ENCODE measurements at places on chromosomes 5 and 9.

DNA sequence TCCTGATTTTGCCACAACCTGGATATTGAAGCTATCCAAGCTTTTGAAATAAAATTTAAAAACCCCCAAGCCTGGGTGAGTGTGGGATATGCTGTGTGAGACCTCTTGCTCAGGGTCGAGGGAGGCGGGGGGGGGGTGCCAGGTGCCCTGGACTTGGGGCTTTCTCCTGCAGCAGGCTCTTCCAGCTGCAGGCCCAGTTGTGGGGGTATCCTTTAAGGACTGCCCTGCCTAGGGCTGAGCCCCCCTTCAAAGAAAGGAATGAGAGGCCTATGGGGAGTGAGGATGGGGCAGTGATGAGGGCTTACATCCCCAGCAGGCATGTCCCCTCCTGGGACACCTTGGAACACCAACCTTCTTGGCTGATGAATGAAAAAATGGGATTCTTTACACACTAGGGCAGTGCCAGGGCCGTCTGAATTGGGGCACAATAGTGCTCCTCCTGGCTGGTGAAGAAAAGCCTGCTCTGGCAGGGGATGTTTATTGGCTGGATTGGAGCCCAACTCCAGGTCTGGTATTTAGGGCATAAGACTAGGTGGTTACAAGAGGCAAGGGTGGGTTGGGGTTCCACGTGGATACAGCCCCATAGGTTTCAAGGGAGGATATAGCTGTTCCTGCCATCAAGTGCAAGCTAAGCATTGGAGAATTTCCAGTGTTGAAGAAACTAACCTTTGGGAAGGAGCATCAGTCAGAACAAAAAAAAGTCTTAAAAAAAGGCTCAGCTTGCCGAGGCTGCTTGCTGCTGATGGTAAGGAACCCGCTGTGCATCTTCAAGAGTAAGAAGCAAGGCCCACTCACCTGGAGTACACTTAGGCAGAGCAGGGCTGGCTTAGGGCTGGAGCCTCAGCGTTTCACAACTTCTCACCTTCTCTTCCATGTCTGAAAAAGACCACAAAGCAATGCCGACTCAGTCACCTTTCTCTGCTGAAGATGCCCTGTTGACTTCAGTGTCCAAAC, 7.0 kb downstream of the HNRNPAB start:
- no peak for DNase-seq

DNA sequence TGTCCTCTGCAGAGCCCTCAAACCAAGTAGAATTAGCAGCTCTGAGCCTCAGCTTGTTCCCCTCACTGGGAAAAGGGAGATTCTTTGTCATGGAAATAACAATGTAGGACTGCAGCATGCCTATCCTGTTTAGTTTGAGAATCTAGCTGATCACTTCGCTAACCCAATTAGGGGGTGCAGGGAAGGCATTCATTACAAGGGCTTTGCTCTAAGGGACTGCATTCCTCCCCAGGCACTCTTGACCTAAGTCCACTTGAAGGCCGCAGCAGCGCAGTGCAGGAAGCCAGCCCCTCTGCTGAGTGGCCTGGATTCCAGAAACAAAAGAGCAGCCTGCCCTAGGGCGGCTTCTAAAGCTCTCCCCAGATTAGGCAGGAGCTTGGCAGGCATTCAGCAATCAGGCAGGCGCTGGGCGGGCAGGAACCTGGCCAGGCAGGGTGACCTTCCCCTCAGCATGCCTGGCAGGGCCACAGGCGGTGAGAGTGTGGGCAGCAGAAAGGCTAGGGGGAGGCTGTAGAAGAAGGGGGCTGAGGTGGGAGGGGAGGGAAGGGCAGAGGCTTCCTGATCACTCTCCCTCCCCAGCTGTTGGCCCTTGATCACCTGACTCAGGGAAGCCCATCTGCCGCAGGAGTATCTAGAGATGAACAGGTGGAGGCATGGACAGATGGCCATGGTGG, 24.8 kb downstream of the CCNJL start:
- no peak for DNase-seq

DNA sequence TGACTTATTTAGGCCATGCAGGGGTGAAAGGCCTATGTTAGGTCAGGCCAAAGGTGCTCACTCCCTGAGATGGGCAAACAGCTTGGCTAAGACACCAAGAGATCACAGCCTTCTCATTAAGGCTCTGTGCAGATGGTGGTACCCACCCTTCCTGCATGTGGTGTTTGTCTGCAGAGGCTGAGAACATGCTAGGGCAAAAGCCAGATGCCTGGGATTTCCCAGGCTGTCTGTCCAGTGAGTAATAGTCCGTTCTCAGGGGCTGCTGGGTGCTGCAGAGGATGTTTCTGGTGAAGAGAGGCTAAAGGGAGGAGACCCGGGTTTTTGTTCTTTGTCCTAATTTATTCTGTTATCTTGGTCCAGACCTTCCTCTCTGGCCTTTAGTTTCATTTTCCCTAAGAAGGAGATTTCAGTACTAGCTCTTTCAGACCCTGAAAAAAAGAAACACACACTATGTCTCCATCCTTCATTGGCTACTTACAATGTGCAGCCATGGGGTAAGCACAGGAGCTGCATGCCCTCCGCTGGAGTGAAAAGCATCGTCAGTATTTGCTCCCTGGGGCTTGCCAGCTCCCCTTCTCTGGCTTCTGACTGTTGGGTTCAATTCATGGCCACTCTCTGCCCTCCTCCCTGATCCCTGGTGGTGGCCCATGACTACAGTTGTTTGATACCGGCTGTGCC, 23.4 kb upstream of the GLRA1 start:
- DNase-seq = no peak

DNA sequence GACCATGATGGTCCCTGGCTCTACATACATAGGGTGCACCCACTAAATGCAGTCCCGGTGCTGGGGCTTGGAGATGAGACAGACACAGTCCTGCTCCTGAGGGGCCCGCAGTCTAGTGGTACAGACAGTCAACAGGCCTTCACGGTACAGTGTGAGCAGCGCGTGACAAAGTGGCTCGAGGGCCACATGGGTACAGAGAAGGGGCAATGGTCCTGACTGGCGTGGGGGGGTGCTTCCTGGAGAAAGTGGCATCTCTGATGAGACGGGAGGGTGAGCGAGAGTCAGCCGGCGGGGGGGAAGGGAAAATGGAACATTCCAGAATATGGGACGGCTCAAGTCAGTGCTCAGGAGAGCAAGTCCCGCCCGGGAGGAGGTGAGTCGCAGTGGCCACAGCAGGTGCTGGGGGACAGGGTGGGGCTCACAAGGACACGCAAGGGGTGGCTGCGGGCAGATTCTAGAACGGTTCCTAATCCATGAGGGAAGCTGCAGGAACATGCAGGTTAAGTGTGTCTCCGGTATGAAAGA, 38.0 kb downstream of the WHRN start:
- no peak for DNase-seq

- DNase-seq = no peak
Observed at GRCh38 chr5:91277093-91277626, 106.0 kb downstream of the ARRDC3 start.

GRCh38 chr5:74187757-74188156, 452.8 kb downstream of the ENC1 start:
- DNase-seq = no peak

DNA sequence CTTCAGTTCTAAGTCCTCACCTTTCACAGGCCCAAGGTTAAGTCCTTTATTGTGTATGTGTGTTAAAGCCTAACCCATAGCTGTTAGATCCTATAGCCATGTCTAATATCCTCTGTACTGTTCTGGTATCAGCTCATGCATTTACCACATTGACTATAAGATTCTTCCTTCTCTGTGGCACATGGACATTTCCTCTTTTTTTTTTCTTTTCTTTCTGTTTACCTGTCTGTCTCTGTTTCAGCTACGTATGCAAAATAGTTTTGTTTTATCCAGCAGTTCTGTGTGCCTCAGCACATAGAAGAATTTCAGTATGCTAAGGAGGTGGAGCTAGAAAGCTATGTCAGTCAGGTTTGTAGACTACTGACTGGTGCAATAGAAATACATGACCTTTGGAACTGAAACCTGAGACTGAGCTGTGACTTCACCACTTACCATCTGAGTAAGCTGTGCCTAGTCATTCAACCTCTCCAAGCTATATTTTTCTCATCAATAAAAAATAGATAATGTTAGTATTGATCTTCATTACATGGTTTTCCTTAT, 155.6 kb upstream of the VLDLR start:
- no peak for DNase-seq

GRCh38 chr9:2023532-2023931, 8.4 kb downstream of the SMARCA2 start:
- DNase-seq = no peak

- DNase-seq = no peak
Observed at GRCh38 chr5:39657943-39658342, 233.2 kb upstream of the DAB2 start.

DNA sequence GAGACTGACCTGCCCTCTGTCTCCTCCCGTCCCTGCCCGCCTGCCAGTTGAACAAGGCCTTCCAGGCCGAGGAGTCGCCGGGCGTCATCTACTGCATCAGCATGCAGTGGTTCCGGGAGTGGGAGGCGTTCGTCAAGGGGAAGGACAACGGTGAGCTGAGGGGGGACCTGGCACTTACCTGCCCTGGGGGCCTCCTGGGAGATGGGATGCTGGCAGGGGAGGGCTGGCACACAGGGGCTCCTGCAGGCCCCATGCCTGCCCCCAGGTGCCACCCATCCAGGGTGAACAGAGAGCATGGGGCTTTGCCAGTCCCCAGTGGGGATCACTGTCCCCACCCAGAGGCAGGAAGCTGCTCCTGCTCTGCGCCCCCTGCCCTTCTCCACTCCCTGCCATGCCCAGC, 43.0 kb downstream of the USP20 start:
- no peak for DNase-seq

DNA sequence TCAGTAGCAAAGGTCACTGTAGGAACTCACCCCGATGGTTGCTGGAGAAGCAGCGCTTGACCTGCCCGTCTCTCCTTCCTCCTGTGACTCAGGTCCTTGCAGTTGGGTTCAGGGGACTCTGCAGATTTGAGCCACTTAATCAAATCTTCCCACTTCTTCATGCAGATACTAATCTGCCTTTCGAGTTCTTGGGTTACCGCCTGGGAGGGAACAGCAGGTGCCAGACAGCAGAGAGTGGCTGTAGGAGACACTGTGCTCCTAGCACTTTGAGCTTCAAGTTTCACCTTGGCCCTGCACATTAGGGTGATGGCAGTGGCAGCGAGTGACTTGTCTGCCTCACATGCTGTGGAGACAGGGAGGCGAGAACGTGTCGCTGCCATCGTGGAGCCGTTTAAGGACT, 478.3 kb downstream of the PSAT1 start:
- no peak for DNase-seq

DNA sequence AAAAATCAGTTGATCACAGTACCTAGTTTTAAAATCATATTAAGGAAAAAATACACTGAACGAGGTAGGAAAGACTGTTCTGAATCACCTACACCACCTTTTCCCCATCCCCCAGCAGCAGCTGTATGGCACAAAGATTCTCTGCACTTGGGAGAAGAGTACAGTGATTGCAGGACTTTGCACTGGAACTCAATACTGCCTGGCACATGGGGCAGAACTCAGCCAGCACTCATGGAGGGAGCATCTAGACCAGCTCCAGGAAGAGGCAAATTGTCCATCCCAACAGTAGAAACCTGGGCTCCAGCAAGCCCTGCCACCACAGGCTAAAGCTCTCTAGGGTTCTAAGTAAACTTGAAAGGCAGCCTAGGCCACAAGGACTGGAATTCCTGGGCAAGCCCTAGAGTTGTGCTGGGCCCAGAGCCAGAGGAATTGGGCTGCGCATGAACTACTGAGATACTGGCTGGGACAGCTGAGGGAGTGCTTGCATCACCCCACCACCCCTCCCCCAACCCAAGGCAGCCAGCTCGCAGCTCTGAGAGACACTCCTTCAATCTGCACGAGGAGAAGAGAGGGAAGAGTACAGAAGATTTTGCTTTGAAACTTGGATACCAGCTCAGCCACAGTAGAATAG, 654.4 kb upstream of the CDH6 start:
- no peak for DNase-seq

DNA sequence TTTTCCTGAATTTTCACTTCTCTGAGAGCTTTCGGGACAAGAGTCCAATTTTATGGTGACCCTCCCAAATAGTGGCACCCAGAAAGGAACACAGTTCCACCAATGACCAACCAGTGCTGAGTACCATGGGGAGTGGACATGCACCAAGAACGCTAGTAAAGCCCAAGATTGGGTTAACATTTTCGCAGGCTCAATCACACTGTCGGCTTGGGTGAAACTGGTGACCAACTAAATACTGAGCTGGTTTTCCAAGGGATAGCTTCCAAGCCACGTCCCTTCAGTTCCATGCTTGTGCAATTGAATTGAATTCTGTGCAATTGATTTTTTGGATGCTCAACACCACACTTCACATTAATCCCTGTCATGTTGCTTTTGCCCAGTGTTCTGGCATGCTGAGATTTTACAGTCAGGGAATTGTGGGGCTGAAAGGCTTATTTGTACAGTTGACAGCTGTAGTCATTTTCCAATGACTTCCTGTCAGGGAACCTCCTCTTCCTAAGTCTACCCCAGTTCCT, 37.6 kb upstream of the TRMT10B start:
- no peak for DNase-seq
